Glomerular endothelial cell (primary cell): ENCODE measurements at places on chromosomes 11 and 22. TPM values are rescaled to one million over a fixed set of nuclear protein-coding genes. Genes with fewer than 3 reads are reported as not detected.

DNA sequence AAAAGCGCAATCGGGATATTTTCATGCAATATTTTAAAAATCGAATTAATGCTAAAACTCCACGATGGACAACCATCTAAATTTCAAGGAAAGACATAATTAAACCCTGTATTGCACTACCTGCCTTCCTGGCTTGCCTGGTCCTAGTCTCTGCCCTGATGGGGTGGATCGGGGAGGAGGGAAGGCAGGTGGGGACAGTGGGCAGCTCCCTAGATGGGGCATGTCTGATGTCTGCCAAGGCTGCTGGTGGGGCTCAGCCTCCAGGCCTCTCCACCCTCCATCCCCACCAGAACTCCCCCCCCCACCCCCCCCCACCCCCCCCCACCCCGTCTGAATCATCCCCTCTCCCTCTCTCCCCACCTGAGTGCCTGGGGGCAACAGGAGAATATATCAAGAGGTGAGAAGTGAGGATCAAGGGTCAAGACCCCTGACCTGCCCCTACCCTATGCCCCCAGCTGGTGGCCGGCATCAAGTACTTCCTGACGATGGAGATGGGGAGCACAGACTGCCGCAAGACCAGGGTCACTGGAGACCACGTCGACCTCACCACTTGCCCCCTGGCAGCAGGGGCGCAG is 650 bp downstream of the CST6 start:
- no peak for DNase-seq

DNA sequence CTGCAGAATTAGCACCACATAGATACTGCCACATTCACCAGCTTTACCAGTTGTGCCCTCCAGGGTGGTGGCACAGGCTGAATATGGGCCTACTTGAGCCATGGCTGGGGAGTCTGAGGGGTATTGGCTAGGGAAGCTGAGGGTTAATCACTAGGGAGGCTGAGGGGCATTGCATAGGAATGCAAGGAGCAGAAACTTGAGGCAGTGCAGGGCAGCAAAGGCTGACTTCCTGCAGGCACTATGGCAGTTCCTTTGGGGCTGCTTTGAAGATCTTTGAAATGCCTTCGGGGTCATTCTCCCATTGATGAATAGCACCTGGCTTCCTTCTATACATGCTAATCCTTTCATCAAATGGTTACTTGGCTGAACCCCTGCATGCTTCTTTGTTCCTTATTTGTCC is 171.5 kb downstream of the RCN1 start:
- no peak for DNase-seq

DNA sequence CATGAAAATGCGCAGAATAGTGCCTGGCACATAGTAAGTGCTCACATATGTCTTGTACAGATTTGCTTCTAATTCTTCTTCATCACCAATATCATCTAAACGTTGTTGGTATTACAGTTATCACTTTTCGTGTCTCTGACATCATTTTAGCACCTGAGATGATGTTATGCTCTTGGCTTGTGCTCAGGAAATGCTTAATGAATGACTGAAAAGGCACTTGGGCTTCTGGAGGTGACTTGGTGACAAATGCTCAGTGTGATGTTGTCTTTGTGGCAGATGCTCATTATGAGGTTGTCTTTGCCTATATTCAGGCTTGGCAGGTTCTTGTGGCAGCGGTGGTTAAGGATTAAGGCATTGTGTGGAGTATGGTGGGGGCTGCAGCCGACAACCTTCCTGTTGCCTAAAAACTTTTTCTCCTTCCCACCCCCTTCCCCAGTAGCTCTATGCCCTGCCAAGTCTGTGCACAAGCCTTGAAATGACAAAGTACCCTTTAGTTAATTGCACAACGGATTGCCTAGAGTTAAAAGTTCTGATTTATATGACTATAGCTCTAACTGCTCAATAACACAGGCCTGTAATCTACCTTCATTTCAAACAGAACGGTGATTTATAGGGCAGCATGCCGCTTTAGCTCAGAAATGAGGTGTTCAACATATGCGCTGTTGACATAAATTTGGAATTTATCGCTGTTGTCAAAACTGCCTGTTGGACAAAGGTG is 82.5 kb downstream of the ZBTB16 start:
- DNase-seq, result no peak

GRCh38 chr11:116797816-116798215 is 6.1 kb upstream of the APOA5 start:
- DNase-seq, result no peak

ASRGL1 gene
- 7.8 and 41.4 TPM in 2 replicates for total RNA-seq

RGL4 gene
- not detected in 2 replicates for total RNA-seq

MS4A6A gene
- total RNA-seq, result 2.9 and 7.5 TPM in 2 replicates

GRCh38 chr11:61011950-61012736 is 40.7 kb downstream of the CD6 start:
- DNase-seq, result no peak

DNA sequence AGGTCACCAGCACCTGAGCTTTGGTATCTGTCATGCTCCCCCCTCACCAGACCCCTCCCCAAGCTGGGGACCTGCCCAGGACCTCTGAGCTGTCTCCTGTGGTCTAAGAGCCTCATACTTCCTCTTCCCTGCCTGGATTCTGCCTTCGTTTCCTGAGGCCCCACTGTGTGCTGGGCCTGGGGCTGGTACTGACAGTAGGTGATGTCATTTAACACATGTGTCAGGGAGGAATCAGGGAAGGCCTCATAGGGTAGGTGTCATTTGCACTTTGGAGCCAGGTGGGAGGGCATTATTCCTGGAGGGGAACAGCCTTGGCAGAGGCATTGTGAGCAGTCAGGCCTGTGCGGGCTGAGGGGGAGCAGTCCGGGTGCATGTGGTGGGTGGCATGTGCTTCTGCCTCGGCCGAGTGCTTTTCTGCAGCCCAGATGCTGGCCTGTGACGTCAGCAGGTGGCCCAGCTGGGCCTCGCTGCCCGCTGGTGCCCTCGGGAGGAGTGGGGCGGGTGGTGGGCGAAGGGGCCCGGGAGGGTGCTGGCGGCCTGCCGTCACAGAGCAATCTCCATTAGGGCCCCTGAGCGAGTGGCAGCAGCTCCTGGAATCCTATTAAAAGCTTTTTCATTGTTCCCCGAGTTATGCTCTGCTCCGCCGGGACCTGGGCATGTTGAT is 9.1 kb downstream of the FLRT1 start:
- no peak for DNase-seq

CPT1B gene
- 10.7 TPM in 1 of 2 replicates, not detected in the other for total RNA-seq

DDTL gene
- 2.6 TPM in 1 of 2 replicates, not detected in the other for total RNA-seq

TMEM184B gene
- total RNA-seq, result 128 and 165 TPM in 2 replicates

GRCh38 chr11:95867105-95867504 is 56.8 kb downstream of the MTMR2 start:
- no peak for DNase-seq

FOLR1 gene
- total RNA-seq, result 1.2 TPM in 1 of 2 replicates, not detected in the other

GRCh38 chr22:19706661-19707151 is 7.6 kb upstream of the SEPTIN5 start:
- no peak for DNase-seq

TNRC6B gene
- total RNA-seq, result 17.3 and 38.2 TPM in 2 replicates

- no peak for DNase-seq
Observed at GRCh38 chr22:20319041-20319744, 667 bp downstream of the DGCR6L start.
